ENCODE measurements at places on chromosomes 16 and 17. TPM values are rescaled to one million over a fixed set of nuclear protein-coding genes. Genes with fewer than 3 reads are reported as not detected.

Gene ST6GALNAC2
- not detected for polyA plus RNA-seq

Gene NPB
- polyA plus RNA-seq, result 1.7 TPM

Gene EVPLL
- polyA plus RNA-seq, result not detected

Gene MFAP4
- polyA plus RNA-seq, result not detected

Gene CFAP52
- polyA plus RNA-seq, result not detected

Gene KRTAP17-1
- not detected for polyA plus RNA-seq

Gene CD7
- polyA plus RNA-seq, result not detected

Gene TAF1C
- polyA plus RNA-seq, result 43.3 TPM

Gene HSD17B2
- not detected for polyA plus RNA-seq

Gene SLC25A10
- polyA plus RNA-seq, result 8.7 TPM

Gene SLC5A10
- polyA plus RNA-seq, result not detected
